IMR-90 (cell line): ENCODE measurements at places on chromosomes 4 and X. TPM values are rescaled to one million over a fixed set of nuclear protein-coding genes. Genes with fewer than 3 reads are reported as not detected.

SLC9B1 gene
- polyA plus RNA-seq, result 0.07 TPM in 1 of 2 replicates, not detected in the other

GAGE12F gene
- polyA plus RNA-seq, result not detected in 2 replicates

HHIP gene
- 7.8 and 9.6 TPM in 2 replicates for polyA plus RNA-seq

L1CAM gene
- polyA plus RNA-seq, result 1.9 and 2.2 TPM in 2 replicates

PF4V1 gene
- polyA plus RNA-seq, result not detected in 2 replicates

CXCL1 gene
- 1.1 and 2.0 TPM in 2 replicates for polyA plus RNA-seq

CT47C1 gene
- polyA plus RNA-seq, result not detected in 2 replicates

GPR119 gene
- polyA plus RNA-seq, result not detected in 2 replicates

TRIM61 gene
- 1.5 and 1.6 TPM in 2 replicates for polyA plus RNA-seq

GPRASP2 gene
- 9.0 and 9.4 TPM in 2 replicates for polyA plus RNA-seq

ZCCHC18 gene
- polyA plus RNA-seq, result 1.1 and 1.5 TPM in 2 replicates

EDA gene
- 0.03 TPM in 1 of 2 replicates, not detected in the other for polyA plus RNA-seq

RHOH gene
- not detected in 2 replicates for polyA plus RNA-seq

DNA sequence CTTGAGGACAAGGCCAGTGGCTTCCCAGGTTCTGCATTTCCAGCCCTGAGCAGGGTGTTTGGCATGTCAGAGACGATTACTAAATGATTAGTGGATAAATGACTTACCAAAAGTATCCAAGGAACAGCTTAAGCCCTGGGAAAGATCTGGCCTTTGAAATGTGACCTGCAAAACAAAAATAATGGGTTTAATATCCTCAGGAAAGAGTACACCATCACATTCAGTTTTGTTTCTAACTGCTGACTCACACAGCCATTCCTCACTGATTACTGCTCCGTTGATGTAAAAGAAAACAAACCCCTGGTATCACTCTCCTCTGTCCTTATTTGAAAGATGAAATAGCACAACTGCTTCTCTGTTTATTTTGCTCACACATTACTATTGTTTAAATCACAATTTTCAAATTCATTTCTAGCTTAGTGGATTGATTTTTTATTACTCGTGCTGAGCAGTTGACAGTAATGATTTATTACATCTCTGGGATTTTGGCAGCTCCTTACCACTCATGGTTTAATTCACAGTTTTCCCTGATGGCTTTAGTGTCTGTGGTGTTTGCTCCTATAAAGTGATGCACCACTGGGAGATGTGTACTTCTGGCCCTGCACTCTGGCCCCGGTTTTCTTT is 117.0 kb downstream of the CBLL2 start:
- peak; percentile 83 for DNase-seq

GRCh38 chr4:182738283-182739047 is 178.7 kb downstream of the DCTD start:
- peak; percentile 57 for DNase-seq

- no peak for DNase-seq
Observed at GRCh38 chr4:5619913-5620625, 88.3 kb downstream of the EVC2 start.

DNA sequence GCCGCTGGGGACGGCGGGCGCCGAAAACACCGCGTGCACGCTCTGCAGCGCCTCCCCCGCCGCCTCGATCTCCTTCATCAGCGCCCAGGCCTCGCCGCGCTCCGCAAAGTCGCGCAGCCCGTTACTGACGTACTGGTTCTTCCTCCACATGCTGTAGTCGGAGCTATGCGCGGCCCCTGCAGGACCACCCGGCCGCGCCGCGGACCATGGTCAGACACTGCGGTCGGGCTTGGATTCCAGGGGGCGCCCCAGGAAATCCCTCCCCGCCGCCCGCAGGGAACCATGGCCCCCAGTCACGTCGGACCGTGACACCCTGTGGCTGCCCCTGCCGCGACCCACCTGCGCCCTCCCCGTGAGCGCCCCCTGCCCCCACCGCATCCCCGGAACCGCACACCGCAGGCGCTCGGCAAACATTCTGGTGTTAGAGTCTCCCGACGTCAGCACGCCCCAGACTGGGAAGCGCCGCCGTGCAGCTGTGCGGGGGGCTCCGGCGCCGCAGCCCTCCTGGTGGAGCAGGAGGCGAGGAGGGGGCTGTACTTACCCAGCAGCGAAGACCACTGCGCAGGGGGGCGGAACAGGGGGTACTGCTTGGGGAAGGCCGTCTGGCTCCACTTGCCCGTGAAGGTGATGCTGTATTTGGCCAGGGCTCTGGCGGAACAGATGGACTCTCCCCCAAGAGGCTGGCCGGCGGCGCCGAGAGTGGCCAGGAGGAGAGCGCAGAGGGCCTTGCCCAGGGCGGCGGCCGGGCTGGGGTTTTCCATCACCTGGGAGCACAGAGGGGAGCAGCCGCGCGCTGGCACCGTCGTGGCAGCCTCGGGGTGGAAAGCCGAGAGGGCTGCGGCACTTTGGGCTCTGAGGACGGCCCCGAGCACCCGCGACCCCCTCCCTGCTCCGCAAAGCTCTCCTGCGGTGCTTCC is 814 bp downstream of the SPON2 start:
- DNase-seq, result no peak

DNA sequence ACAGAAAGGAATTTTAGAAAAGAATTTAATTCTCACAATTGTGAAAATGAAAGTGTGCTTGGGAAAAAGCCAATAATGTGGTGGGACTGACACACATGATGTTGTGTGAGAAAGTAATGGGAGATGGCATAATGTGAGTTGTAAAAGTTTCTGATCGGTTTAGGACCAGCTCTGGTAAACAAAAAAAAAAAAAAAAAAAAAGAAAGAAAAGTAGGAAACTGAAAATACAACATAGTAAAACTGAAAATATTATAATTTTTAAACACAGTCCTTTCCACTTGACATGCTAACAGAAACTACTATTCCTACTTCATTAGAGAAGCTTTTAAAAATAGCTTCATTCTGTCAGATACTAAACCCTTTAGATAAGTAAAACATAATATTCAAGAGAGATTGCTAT is 28.2 kb downstream of the RAP1GDS1 start:
- no peak for DNase-seq

- no peak for DNase-seq
Observed at GRCh38 chrX:24702362-24703184, 8.9 kb downstream of the POLA1 start.

GRCh38 chr4:140871368-140871767 is 115.2 kb upstream of the TBC1D9 start:
- no peak for DNase-seq

DNA sequence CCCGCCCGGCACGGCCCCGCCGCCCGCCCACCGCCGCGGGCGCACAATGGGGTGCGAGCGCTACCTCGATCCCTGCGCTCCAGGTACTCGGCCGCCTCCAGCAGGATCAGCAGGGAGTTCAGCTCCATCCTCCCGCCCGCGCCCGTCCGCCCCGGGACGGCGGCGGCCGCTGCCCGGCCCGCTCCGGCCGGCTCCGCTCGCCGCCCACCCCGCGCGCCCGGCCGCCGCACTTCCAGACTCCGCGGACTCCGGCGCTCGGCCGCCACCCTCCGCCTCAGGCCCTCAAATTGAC is at the start of gene MXD4:
TSS of gene MXD4 (minus strand) at position 257 of the 292 bp plus-strand sequence. CDS start at position 128, 129 bp downstream.
- DNase-seq, result no peak

- peak; percentile 97 for DNase-seq
Observed at GRCh38 chr4:122666527-122667245, 45.8 kb upstream of the IL21 start.

GRCh38 chr4:54498661-54499111 is 159.1 kb upstream of the KIT start:
- peak; percentile 31 for DNase-seq

- DNase-seq, result peak; percentile 90
Observed at GRCh38 chr4:39732728-39733127, 34.8 kb downstream of the UBE2K start.

DNA sequence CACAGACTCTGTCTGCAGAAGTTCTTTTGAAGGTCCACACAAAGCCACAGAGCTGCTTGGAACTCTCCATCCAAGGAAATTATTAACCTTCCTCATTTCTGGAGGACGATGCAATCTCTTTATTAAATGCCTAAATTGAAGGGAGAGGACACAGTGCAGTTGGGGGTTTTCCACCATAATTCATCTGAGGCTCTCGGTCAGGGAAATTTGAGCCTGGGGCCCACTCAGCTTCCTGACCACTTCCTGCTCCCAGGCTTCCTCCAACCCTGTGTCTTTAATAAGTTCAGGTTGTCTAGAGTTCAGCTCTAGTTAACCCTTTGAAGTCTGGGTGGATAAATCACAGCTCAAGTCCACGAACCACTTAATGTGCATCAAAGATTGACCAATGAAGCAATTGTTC is 58.5 kb downstream of the PRPS1 start:
- DNase-seq, result peak; percentile 35

- DNase-seq, result no peak
Observed at GRCh38 chrX:101385026-101385684, 836 bp downstream of the BTK start.

GRCh38 chr4:85803856-85804255 is 328.9 kb downstream of the ARHGAP24 start:
- no peak for DNase-seq

DNA sequence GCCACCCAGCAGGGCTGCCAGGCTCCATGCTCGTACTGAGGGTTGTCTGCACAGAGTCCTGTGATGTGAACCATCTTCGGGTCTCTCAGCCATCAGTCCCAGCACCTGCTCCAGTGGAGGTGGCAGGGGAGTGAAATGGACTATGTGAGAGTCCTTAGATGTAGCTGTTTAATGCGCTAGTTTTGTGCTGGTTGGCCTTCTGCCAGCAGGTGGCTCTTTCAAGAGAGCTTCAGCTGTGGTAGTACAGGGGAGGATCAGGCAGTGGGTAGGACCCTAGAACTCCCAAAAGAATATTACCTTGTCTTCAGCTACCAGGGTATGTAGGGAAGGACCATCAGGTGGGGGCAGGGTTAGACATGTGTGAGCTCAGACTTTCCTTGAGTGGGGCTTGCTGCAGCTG is 1066.0 kb downstream of the GLUD2 start:
- no peak for DNase-seq

DNA sequence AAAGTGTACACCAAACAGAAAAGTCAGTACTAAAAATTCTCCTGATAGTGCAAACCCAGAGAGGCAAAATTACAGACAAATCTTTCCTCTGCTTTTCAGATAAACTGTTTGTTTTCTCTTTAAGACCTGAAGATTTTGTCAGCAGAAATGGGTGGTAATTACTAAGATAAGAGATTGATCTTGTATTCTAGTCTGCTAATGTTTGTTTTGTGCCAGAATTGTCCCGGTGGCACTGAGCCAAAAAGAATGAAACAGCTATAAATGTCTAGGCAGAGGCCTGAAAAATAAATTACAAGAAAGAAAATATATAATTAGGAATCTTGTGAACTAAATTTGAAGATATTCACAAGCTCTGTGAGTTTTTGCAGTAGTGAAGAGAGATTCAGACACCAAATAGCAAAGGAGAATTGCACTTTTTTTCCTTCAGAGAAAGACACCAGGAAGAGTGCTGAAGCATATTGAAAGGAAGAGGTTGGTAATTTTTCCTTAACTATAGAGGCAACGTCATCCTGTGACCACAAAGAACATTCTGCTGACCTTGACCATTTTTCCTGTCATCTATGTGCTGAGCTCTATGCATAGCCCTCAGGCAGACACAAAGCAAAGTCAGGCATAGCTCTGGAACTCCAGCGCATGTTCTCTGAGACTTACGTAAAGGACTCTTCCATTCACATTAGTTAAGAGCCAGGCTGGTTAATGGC is 314.5 kb upstream of the RASGEF1B start:
- no peak for DNase-seq

DNA sequence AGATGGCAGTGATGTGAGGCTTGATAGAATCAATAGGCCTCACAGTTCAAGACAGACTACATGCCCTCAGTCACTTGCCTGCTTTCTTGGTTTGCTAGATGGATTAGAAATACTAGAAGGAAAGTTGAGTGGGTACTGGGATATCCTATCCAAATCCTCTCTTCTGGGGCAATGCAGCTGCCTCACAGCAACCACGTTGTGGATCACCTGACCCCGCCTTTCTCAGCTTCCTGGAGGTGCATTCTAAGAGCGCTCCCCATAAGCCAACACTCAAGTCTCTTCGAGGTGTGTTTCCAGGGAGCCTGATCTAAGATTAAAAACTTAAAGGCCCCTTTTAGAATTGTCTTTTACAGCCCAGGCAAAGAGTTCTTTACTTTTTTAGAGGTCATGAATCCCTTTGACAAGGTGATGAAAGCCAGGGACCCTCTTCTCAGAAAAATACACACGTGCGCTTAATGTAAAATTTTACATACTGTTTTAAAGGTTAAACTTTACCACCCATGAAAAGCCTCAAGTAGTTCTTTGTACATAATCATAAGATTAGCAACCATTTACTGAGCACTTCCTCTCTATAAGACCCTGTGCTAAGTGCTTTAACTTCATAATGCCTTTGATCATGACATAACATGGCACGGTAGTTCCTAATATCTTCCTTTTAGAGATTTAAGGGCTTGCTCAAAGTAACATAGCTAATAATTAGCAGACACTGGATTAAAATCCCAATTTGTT is 840 bp upstream of the RPL34 start:
- no peak for DNase-seq

DNA sequence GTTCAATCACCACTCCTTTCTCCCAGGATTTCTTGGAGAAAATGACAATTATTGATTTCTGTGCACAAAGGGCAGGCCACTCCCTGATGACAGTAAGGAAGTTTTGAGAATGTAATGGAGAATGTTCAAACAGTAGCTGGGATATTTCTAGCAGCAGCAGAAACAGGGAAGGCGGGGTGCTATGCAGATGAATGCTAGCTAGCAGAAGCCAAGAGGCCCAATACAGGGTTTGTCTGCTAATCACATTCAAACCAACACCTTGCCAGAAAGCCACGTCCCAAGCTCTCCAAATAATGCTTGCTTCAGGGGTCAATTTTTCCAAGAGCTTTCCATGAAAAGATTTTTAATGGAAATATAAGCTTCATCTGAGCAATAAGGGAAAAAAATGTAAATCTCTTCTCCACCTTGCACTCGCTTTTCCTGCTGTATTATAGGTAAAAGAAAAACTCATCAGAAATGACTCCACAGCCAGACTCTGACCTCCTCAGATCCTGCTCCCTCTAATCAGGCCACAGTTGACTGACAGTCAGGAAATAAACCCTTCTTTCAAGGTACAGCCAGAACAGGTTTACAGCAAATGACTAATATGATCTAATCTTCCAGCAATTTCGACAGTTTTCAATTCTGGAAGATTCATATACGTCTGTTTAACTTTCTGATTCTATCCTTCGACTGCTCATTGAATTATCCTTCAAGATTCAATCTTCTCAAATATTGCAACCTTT is 84.7 kb upstream of the PCDH19 start:
- no peak for DNase-seq

- no peak for DNase-seq
Observed at GRCh38 chr4:89995814-89996213, 101.2 kb downstream of the MMRN1 start.

DNA sequence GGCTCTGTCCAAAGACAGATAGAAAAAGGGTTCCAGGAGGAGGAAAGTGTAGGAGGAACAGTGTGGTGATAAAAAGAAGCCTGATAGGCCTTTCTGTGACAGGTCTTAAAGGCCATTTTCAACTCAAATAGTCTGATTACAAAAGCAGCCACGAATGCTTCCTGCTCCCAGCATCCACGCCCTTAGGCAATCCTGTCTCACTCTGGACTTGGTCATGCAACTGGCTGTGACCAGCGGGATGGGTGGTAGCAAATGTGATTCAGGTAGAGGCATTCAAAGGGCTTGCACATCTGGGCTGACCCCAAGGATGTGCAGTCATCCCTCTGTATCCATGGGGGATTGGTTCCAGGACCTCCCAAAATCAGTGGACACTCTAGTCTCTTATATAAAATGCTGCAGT is 14.4 kb upstream of the SEPSECS start:
- DNase-seq, result peak; percentile 12
